ENCODE measurements at places on chromosomes 6 and 20. TPM values are rescaled to one million over a fixed set of nuclear protein-coding genes. Genes with fewer than 3 reads are reported as not detected.
A peak's percentile ranks its signal among the peaks of the same experiment; 100 is the strongest.

DNA sequence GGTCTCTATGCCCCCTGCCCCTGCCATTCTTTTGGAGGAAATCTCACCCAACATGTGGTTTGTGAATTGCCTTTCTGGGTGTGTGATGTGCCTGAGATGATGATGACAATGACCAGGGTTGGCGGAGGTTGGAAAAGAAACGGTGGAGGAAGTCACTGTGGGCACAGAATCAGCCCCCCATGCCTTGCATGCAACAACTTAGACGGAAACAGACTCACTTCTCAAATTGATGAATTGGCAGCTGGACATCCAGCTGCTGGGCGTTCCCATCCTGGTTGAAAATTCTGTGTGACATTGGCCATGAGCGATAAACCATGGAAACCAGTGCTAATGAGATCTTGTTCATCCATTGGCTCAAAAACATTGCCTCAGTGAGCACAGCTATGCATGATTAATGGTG, 95.8 kb upstream of the LY86 start:
- H3K27me3 ChIP-seq, result no peaks in the 10 kb centered on the region
- no peaks in the 10 kb centered on the region for H3K36me3 ChIP-seq
- no peak overlapping the region for H3K27ac ChIP-seq
- H3K4me1 ChIP-seq, result no peaks in the 10 kb centered on the region

GRCh38 chr20:53938739-53939138, 131.7 kb downstream of the BCAS1 start:
- peak overlapping the region; percentile 99 for H3K27ac ChIP-seq
- DNase-seq, result no peak
- no peak overlapping the region for H3K4me3 ChIP-seq
- H3K36me3 ChIP-seq, result no peaks in the 10 kb centered on the region

DNA sequence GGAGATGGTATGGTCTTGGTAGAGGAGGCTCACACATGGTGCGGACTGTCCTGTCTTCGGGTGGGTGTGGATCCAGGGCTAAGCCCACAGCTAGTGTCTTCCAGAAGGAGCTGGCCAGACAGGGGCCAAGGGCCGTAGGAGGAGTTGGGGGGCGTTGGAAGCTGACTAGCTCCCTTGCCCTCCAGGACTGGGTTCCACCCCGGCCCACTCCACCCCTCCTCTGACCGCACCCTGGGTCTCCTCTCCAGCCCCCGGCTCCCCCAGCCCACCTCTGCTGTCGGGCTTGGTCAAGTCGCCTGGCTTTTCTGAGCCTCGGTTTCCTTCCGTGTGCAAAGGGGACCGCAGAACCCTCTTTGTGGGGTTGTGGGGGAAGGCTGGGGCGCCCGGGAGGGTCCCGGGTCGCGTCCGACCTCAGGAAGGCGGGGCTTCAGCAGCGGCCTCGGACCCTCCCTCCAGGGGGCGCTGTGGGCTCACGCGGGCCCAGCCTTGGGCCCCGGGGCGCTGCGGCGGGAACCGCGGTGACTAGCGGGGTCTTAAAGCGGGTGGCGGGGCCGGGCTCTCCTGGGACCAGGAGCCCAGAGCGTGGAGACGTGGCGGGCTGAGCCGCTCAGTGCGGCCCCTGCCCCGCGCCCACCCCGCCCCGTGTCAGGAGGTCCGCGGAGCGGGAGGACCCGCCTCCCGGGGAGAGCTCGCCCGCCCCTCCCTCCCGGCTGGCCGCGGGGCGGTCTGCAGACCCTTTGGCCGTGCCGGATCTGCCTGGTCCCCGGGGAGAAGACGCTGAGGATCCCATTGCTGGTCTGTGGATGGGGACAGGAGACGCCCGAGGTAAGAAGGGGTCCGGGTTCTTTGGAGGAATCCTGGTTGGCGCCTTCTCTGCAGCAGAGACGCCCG, 5.4 kb downstream of the NPBWR2 start:
- peak; percentile 39 for DNase-seq
- no peak overlapping the region for H3K27ac ChIP-seq
- H3K36me3 ChIP-seq, result no peaks in the 10 kb centered on the region

DNA sequence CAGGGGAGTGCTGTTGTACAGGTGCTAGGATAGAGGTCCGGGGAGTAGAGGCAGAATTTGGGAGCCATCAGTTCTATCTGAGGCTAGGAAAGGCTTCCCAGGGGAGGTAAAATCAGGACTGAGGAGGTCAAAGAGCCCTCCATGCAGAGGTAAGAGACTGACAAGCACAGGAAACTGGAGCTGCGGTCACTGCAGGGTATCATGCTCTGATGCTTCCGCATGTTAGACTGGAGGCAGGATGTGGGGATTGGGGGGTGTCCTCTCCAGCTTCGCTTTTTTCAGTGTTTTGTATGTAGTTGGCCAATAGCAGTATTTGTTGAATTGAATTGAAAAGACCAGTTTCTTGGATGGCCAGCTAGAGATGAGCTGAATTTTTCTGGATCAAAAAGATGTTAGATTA, 87.8 kb downstream of the SLC22A3 start:
- H3K27ac ChIP-seq, result no peak overlapping the region
- H3K27me3 ChIP-seq, result no peaks in the 10 kb centered on the region
- no peak for DNase-seq
- no peaks in the 10 kb centered on the region for H3K36me3 ChIP-seq

- H3K4me1 ChIP-seq, result no peaks in the 10 kb centered on the region
- no peaks in the 10 kb centered on the region for H3K36me3 ChIP-seq
- H3K27ac ChIP-seq, result no peak overlapping the region
- no peak for DNase-seq
Measured at GRCh38 chr20:22536956-22537756, 47.2 kb downstream of the FOXA2 start.

DNA sequence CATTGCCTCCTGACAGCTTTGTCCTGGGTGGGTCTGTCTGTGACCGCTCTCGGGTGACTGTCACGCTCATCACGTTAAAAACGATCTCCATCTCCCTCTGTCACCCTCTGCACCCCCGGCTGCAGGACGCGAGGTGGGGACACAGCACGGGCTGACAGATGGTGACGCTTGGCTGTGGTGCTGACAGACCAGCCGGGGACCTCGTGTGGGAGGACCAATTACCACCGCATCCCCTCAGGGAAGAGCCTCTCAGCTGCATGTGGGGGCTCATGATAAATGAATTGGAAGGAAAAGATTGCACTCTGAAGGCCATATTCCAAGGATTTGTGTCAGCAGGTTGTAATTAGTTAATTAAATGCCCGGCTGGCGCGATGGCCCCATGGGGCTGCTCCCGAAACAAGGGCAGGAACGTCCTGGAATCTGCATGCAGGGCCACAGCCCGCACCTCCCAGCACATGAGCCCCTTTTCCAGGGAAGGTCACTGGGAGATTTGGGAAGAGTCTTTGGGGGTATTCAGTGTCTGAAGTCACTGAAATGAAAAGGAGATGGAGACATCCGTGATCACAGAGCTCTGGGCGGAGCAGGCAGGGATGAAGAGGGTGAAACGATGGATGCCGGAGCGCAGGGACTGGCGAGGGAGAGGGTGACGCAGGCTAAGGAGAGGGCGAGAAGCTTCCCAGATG, 87.1 kb downstream of the ERMARD start:
- no peak for DNase-seq
- no peaks in the 10 kb centered on the region for H3K4me1 ChIP-seq
- H3K27ac ChIP-seq, result no peak overlapping the region

GRCh38 chr6:113397236-113397635, 459.9 kb upstream of the MARCKS start:
- no peak for DNase-seq
- H3K4me1 ChIP-seq, result peaks cover 7% of the 10 kb centered on the region

GRCh38 chr20:48823476-48823875, 4.3 kb downstream of the PREX1 start:
- H3K4me1 ChIP-seq, result peaks cover 17% of the 10 kb centered on the region
- no peaks in the 10 kb centered on the region for H3K36me3 ChIP-seq

GRCh38 chr20:25052255-25053194, 5.4 kb downstream of the ACSS1 start:
- DNase-seq, result peak; percentile 59
- H3K4me1 ChIP-seq, result peaks cover 26% of the 10 kb centered on the region
- H3K27me3 ChIP-seq, result no peaks in the 10 kb centered on the region
- H3K4me3 ChIP-seq, result no peak overlapping the region
- H3K27ac ChIP-seq, result no peak overlapping the region

DNA sequence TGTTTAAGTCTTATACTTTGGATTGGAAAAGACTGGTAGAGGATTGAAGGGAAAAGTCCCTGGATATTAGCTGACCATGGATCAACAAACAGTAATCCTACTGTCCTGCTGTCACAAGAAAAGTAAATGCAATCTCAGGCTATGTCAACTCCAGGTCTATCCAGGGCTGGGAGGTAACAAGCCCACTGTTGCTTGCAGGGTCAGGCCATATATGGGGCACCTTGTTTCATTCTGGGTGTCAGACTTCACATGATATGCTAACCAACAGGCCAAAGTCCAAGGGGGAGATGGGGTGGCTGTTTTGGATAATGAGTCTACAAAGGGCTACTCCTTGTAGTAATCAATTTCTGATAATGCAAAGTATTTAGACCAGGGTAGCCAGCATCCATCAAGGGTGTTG, 30.7 kb downstream of the KCNK5 start:
- H3K4me1 ChIP-seq, result no peaks in the 10 kb centered on the region
- no peak for DNase-seq
- H3K27ac ChIP-seq, result no peak overlapping the region

- no peak overlapping the region for H3K4me3 ChIP-seq
- H3K27me3 ChIP-seq, result no peaks in the 10 kb centered on the region
- H3K27ac ChIP-seq, result no peak overlapping the region
- no peaks in the 10 kb centered on the region for H3K36me3 ChIP-seq
- peaks cover 5% of the 10 kb centered on the region for H3K4me1 ChIP-seq
- DNase-seq, result no peak
Measured at GRCh38 chr6:43795421-43795820, 25.4 kb downstream of the VEGFA start.

- H3K36me3 ChIP-seq, result no peaks in the 10 kb centered on the region
- H3K4me3 ChIP-seq, result peak overlapping the region; percentile 61
- no peak overlapping the region for H3K27ac ChIP-seq
- no peaks in the 10 kb centered on the region for H3K27me3 ChIP-seq
- H3K4me1 ChIP-seq, result 0 out of 2 replicates have a peak, but pooled peaks cover 4% of the 10 kb centered on the region
Measured at GRCh38 chr6:7975764-7976146, 65.2 kb upstream of the TXNDC5 start.

DNA sequence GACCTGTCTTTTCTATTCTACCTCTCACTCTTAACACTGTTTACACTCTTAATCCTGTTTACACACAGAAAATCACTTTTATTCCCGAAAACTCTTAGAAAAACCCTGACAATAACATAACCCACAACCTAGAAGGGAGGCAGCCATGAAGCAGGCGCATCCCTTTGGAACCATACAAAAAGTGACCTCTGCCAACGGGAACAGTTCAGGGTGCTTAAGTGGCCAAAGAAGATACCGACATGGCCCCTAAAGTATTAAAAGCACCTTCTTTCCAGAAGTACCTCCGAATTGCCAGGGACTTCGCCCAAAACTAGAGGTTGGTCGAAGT, 490 bp downstream of the MMUT start:
- H3K27ac ChIP-seq, result peak overlapping the region; percentile 78
- DNase-seq, result peak; percentile 28
- H3K4me3 ChIP-seq, result peak overlapping the region; percentile 99
- peaks cover 11% of the 10 kb centered on the region for H3K36me3 ChIP-seq
- H3K4me1 ChIP-seq, result peaks cover 19% of the 10 kb centered on the region
- no peaks in the 10 kb centered on the region for H3K27me3 ChIP-seq

- no peaks in the 10 kb centered on the region for H3K36me3 ChIP-seq
- peak; percentile 63 for DNase-seq
- peaks cover 14% of the 10 kb centered on the region for H3K4me1 ChIP-seq
- H3K27me3 ChIP-seq, result no peaks in the 10 kb centered on the region
- H3K4me3 ChIP-seq, result no peak overlapping the region
- H3K27ac ChIP-seq, result peak overlapping the region; percentile 35
Measured at GRCh38 chr6:14333556-14334305, 216.2 kb downstream of the CD83 start.

DNA sequence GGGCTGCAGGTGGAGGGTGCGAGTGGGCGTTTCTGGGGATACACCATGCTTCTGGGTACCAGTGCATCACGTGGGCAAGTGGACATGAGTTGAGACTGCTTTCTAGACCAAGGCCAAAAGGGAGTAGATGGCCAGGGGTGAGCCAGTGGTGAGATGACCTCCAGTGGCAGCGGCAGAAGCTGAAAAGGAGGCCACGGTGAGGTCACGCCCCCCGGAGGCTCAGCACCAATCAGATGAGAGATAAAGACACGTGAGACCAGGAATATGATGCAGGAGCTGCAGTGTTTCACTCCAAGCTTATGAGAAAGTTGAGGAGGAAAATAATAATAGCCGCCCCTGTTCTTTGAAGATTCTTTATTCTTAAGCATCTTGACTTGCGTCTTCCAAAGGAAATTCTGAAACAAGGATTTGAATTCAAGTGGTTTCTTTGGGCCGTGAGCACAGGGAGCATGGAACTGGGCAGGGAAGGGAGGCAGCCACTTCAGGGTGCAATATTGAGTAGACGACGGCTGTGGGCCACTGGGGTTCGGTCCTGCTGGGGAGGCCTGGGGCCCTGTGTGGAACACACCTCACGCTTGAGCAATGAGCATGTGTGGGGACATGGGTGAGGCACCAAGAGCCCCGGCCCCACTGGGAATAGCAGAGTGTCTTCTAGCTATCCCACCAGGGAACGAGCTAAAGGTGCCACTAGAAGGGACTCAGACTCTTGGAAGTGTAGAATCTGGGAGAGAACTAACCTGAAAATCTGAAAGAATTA, 156.7 kb upstream of the LRFN2 start:
- H3K4me3 ChIP-seq, result no peak overlapping the region
- no peak overlapping the region for H3K27ac ChIP-seq
- no peak for DNase-seq
- H3K27me3 ChIP-seq, result peaks cover 24% of the 10 kb centered on the region

DNA sequence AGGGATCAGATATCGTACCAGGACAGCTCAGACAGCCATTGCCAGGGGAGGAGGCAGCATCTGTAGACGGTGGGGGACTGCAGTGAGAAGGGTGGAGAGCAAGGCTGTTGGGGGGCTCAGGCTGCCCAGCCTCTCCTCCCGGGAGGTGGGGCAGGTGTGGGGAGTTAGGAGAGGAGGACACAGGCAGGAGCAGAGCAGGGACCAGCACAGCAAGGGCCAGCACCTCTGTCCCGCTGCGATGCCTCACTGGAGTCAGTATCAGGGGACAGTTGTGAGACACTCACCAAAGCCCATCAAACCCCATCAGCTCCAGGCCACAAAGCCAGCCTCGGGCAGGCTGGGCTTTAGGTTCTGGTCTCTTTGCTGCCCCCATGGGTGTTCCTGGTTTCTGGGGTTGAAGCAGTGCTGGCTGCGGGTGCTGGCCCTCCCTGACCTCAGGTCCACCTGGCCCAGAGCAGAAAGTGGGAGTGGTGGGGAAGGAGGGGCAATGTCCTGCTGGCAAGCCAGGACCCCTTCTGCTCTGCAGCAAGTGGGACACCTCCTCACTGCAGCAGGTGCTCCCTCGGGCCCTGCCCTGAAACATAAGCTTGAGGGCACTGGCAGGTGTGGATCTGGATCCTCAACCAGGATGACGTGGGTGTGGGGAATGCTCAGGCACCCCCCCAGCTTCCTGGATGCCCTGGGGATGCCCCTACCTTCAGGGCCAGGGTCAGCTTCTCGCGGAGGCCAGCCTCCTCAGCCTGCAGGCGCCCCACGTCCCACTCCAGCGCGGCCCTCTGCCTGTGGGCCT, 83.4 kb downstream of the GINS1 start:
- H3K27ac ChIP-seq, result no peak overlapping the region
- DNase-seq, result no peak
- no peaks in the 10 kb centered on the region for H3K36me3 ChIP-seq
- no peak overlapping the region for H3K4me3 ChIP-seq
- peaks cover 14% of the 10 kb centered on the region for H3K4me1 ChIP-seq

The CYP21A2 gene
- total RNA-seq, result not detected

The ATF6B gene
- 33.3 TPM for total RNA-seq

The MATN4 gene
- not detected for total RNA-seq

The TCF15 gene
- total RNA-seq, result not detected

The GSTA3 gene
- not detected for total RNA-seq

The ALDH8A1 gene
- total RNA-seq, result not detected

The KHDRBS2 gene
- not detected for total RNA-seq

The HLA-G gene
- not detected for total RNA-seq
